ENCODE measurements at places on chromosomes 12 and 14.

- DNase-seq = no peak
These were observed 349.3 kb downstream of the DIO2 start for GRCh38 chr14:79862045-79862444.

DNA sequence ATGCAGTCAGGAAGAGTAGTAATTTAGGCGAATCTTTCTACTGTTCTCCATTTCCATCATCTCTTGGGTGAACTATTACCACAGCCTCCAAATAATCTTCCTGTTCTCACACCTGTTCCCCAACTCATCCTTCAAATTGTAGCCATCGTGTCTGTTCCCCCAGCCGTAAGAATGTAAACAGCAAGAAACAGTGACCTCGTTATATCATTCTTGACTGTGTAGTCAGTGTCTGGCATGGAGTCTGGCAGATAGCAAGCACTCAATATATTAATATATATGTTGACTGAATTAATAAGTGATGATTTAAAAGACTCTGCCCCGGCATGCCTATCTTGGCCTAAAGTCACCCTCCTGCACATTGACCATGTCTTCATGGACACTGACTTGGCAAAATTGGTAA is 20.3 kb downstream of the PDE6H start:
- no peak for DNase-seq

- no peak for DNase-seq
These were observed 56.4 kb downstream of the GOLGA5 start for GRCh38 chr14:92850492-92850891.

DNA sequence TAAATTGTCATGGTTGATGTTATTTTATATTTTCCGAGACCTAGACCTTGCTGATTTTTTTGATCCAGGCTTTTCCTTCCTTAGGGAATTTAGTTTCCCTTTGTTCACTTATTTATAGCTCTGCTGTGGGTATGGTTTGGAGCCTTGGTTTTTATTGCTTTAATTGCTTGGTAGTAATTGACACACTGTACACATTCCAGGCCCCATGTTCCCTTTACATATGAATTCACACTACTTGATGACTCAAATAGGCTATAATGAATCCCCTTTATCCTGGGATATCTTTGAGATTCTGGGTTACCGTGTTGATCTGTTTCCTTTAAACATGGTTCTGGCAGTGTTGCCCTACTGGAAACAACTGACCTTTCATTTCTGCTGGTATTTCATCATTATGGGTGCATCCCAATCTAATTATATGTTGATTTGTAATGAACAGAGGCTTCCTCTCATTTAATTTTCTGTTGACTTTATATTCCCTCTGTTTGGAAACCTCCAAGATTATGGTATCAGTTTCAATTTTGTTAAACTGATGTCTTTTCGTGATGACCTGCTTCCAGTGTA is 424.0 kb downstream of the RAD51B start:
- DNase-seq = no peak

DNA sequence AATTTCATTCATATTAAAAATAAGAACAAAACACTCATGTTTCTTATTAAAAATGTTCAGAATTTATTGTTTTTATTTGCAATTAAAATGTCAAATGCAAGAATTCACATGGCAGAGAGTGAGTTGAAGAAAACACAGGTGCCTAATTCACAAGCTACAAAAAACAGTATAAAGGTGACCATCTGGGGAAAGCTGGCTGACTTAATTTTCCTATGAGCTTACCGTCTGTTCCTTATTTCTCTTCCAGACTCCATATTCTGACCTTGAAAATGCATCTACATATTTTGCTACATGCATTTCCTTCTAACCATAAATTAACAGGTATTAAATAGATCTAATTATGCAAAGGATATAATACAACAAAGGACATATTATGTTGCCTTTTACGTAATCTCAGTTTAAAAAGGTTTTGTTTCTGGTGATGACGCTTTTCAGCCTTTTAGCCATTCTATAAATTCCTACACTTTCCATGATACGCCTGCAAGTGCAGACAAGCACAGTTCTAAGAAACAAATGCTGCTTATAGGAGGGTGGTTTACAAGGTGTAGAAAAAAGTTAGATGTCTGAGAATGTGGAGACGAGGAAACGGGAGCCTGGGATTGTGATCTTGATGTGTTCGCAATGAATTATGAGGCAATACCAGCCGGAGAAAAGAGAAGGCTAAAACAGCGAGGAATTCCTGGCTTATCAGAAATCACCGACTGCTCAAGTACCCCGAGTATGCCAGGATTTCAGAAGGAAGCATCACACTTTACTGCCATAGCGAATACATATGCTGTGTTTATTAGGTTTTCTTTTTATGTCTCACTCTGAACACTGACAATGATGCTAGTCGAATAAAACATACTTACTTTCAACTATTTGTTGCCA is 24.6 kb downstream of the LIN7A start:
- DNase-seq = no peak

GRCh38 chr12:130846369-130846768 is 7.3 kb upstream of the STX2 start:
- DNase-seq = no peak

- DNase-seq = no peak
These were observed 119.7 kb upstream of the MED13L start for GRCh38 chr12:116397148-116397547.

DNA sequence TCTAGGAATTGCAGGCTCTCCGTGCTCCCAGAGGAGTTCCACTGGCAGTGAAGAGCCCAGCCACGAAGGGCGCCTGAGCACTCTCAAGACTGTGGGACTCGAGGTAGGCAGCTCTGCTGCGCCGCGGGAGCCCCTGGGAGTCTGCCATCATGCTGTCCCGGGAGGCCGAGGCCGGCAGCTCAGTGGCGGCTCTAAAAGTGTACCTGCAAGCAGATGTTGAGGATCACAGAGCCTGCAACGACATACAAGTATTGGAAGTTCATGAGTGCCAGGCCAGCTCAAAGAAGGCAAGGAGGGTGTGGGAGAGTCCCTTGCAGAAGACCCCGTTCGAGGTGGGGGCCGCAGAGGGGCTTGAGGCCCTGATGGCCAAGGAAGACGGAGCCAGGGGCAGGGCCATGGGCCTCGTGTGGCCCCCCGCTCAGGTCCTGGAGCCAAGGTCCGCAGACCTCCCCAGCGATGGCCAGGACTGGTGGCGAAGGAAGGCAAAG is 62.7 kb downstream of the MUCL1 start:
- no peak for DNase-seq

GRCh38 chr14:35247777-35248475 is 44.3 kb upstream of the PSMA6 start:
- DNase-seq = no peak

- no peak for DNase-seq
These were observed 11.2 kb upstream of the SERPINA10 start for GRCh38 chr14:94304243-94304642.

- DNase-seq = no peak
These were observed 31.1 kb upstream of the EIF5 start for GRCh38 chr14:103302966-103303365.

- no peak for DNase-seq
These were observed 601 bp downstream of the COX14 start for GRCh38 chr12:50112456-50113218.

- no peak for DNase-seq
These were observed 377.7 kb downstream of the SLC16A7 start for GRCh38 chr12:59973515-59973914.

DNA sequence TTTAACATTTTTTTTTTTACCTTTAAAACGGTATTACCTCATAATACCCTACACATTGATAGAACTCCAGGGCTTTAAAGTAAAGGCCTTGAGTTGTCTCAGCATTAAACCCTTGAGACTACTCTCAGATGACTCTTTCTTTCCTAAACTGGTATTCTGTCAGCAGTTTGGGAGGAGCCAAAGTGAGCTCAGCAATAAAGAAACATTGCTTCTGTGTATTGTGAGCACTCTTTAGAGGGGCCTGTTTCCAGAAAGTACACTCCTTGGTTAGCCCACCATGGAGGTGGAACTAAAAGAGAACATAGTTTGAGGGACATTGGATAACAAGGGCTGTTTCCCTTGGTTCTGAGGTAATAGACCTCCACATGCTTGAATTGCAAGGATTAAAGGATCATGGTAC is 20.4 kb downstream of the MAP3K12 start:
- DNase-seq = no peak

DNA sequence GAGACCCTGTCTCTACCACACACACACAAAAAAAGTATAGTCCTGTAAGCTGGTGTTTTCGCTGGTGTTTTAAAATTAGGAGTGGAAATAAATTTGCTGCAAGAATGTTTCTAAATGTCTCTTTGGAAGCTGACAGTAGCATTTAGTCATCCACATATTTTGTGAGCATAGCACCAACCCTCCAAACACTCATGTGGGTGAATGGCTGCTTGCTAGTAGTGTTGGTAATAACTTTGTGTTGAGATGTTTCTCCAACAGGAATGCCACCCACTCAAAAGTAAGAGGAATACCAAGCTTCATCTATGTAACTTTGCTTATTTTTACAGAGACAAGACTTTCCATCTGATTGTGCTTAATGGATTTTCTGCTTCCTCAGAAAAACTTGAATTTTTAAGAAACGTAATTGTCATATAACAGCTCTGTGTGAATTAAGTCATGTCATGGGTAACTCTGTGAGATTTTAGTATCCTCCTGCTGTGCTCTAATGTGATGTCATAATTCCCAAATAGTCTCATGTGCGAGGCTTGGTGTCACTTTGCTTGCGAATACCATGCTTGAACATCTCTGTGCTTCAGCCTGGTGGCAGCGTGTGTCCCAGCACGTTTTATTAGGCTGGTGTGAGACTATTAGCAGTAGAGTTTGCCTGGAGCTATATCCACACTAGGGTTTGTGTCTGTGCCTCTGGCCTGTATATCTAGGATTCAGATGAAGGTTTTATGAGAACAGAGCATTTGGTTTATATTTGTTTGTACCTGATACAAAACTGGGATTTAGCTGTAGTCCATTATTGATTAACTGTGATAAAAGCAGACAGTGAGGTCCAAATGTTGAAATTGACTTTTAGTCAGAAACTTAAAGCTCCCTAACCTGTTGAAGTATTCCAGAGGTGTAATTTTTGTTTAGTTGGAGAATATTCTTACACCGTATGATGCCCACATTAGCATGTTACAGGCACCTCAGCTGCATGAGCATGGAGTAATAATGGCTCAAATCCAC is 80.5 kb downstream of the FBXW8 start:
- DNase-seq = no peak

DNA sequence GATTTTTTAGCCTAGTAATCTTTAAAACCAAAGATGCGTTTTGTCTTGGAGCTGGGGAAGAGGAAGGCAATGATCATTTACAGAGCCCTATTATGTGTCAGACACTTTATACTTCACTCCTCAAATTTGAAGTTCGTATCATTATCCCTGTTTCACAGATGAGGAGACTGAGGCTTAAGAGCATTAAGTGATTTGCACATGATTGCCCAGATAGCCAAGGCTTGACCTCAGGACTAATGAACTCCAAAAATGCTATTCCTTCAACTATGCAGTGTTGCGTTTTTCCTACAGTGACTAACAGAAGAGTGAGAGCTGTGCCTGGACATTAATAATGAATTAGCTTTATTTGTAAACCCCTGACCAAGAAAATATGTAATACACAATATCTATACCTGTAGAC is 136.8 kb upstream of the EEA1 start:
- no peak for DNase-seq

DNA sequence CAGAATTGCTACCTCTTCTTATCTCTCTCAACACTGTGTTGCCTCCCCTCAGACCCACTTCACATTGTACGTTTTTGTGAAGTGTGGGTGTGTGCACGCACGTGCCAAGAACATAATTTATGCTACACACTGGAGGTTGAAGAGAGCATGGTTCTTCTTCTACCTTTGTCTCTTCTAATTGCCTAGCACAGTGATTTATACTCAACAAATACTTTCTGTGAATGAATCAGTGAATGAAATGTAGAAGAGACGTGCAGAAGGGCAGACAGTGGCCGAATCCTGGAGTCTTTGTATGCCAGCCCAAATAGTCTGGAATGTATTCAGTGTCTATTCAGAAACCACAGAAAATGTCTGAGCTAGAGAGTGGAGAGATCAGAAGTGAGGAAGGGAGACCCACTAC is 4.6 kb upstream of the SAMD4A start:
- DNase-seq = no peak

DNA sequence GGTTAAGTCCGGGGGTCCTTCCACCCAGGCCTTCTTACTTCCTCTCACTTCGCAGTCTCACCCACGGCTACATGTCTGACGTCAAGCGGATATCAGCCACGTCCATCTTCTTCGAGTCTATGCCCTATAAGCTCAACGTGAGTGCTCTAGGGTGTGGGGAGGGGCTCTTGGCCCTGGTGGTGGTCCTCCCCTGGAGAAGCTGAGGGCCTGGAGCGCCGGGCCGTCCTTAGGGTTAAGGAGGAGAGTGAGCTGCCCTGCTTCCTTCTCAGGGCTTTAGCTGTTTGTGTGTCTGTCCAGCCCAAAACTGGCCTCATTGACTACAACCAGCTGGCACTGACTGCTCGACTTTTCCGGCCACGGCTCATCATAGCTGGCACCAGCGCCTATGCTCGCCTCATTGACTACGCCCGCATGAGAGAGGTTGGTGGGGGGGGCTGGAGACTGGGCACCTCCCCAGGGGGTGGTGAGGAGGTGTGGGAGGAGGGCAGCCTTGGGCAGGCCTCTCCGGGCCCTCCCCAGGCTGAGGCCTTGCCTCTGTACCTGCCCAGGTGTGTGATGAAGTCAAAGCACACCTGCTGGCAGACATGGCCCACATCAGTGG is 2.7 kb downstream of the SHMT2 start:
- no peak for DNase-seq

DNA sequence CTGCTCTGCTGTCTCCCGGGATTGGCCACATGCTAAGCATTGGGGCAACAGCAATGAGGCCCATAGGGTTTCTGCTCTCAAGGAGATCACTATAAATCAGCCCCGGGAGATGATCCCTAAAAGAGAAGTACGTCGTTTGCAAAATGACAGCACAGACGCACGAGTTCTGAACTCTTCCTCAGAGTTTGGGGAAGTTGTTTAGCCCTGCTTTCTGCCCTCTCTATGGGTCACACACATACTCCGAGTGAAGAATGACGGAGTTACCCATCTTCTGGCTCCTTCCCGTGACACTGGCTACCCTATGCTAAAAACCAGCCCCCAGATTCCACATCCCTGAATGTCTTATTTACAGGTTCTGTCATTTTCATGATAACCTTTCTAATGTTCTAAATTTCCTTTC is 258.0 kb upstream of the PLEKHG7 start:
- DNase-seq = no peak

DNA sequence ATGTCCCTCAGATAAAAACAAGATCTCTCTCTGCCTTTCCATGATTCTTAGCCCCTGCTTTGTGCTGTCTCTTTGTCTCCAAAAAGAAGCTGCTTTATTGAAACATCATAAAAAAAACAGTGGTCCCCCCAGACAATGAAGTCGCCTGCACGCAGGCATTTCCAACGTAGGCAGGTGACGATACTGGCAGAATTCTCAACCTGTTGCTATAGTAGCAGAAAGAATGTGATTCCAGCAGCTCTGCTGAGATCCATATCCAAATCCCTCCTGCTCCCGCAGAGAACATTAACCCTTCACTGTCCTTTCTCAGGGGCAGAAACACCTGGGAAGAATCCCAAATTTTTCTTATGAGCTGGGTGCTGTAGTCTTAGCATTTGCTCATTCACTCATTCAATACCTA is 84.8 kb downstream of the STON2 start:
- no peak for DNase-seq

GRCh38 chr14:94244182-94244581 is 48.9 kb downstream of the SERPINA10 start:
- no peak for DNase-seq

Data from GM18507 (cell line).